Activated T-helper 17 cell treated with anti-CD3 and anti-CD28 coated beads, Interleukin-2, amount 50 U/mL, for 72 hours (primary cell): ENCODE measurements at places on chromosomes 16 and 17. TPM values are rescaled to one million over a fixed set of nuclear protein-coding genes. Genes with fewer than 3 reads are reported as not detected.

DNA sequence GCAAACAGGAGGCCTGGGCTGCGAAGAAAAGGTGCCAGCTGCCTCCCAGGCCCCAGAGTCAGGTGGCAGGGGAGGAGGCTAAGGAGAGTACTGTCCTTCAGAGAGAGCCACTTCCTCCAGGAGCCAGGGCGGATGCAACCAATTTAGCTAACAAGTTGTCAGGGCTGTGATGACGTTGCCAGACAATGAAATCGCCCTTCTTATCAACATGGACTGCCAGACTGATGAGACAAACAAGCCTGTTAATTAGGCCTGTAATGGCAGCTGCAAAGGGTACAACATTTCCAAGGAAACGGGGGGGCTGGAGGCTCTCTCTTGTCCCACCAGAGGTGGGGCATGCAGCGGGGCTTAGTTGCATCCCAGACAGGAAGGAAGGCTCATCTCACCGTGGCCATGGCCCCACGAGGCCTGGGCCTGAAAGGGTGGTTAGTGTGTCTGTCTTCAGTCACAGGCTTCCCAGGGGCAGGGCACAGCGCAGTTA lies 111.8 kb downstream of the SDK2 start:
- no peak for ATAC-seq

DNA sequence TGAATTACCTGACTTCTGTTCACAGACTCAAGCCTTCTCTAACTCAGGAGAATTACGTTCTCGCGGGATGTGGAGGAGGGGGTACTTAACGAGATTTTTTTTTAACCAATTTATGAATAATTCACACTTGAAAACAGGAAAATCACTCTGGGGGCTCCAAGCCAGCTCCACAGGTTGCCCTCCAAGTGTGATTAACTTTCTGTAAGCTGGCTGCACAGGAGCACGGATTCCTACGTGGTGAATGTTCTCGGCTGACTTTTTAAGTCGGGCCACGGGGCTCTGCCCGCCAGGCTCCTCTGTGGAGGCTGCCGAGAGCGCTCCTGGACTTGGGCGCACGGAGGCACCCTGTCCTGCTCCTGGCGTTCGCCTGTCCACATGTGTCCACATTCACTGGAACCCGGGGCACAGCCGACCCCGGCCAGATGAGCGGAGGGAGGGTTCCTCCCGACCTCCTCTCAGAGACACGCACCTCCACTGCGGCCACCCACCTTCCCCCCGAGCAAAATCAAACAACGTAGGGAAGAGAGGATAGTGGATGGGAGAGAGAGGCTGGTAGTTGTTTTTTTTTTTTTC lies 147.1 kb upstream of the CHMP6 start:
- no peak for ATAC-seq

- no peak for ATAC-seq
These were observed 20.9 kb upstream of the HP start for GRCh38 chr16:72033437-72033836.

Gene CHST5
- total RNA-seq: not detected
